ENCODE measurements at places on chromosomes 5 and 9.

DNA sequence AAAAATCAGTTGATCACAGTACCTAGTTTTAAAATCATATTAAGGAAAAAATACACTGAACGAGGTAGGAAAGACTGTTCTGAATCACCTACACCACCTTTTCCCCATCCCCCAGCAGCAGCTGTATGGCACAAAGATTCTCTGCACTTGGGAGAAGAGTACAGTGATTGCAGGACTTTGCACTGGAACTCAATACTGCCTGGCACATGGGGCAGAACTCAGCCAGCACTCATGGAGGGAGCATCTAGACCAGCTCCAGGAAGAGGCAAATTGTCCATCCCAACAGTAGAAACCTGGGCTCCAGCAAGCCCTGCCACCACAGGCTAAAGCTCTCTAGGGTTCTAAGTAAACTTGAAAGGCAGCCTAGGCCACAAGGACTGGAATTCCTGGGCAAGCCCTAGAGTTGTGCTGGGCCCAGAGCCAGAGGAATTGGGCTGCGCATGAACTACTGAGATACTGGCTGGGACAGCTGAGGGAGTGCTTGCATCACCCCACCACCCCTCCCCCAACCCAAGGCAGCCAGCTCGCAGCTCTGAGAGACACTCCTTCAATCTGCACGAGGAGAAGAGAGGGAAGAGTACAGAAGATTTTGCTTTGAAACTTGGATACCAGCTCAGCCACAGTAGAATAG is 654.4 kb upstream of the CDH6 start:
- peak; percentile 79 for DNase-seq

GRCh38 chr9:116102596-116102995 is 51.0 kb upstream of the PAPPA start:
- no peak for DNase-seq

DNA sequence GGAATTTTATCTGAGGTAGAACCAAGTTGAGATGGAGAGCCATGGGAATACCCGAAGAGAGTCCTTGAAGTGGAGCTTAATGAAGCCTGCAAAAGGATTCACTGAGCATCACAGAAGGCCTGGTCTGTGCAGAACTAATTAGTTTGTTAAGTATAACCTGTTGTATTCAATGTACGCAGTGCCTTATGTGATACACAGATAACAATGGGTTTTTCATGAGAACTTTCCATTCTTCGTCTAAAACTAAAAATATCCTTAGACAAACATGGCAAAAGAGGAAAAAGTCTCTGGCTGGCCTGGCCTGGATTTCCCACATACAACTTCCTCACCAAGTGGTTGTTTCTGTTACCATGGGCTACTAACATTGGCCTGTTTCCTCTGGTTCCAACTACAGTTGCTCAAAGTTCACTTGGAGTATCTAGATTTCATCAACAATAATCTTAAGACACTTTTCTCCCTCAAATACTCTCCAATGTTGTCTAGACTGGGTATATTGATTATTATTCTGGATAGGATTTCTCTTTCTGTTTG is 237.6 kb upstream of the ZNF462 start:
- DNase-seq: no peak

- no peak for DNase-seq
These were observed 15.5 kb downstream of the ADGRD2 start for GRCh38 chr9:124465736-124466135.

- DNase-seq: no peak
These were observed 6.3 kb downstream of the TYRP1 start for GRCh38 chr9:12699529-12699928.

DNA sequence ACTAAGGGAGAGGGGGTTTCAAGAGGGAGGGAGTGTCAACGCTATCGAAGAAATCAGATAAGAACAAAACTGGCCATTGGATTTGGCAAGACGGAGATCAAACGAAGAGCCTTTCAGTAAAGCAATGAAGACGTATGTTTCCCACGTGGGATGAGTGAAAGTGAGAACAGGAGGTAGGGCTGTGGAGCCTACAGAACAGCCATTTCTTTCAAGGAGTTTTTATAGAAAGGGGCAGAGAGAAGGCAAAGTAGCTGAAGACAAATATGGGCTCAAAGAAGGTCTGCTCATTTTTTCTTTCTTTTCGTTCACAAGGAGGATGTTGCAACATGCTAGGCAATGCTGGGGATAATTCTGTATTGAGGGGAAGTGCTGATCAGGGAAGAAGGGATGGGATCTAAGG is 98.3 kb downstream of the SUSD1 start:
- no peak for DNase-seq

GRCh38 chr5:179475208-179475751 is 75.1 kb upstream of the RUFY1 start:
- no peak for DNase-seq

DNA sequence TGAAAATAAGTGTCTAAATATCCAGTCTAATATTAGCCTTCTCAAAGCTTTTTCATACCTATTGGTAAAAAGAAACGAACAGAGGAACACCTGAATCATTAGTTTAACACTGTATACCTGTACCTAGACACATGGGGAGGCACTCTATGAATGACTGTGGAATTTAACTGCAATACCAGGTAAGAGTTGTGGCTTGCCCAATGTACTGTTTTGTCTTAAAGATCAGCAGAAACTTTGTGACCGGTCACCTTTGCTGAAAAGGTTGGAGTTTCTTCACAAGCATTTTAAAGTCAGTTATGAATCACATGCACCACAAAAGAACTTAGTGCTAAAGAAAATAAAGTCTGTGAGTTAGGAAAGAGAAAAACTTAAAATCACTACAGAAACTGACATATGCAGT is 2.4 kb downstream of the PGGT1B start:
- DNase-seq: no peak

DNA sequence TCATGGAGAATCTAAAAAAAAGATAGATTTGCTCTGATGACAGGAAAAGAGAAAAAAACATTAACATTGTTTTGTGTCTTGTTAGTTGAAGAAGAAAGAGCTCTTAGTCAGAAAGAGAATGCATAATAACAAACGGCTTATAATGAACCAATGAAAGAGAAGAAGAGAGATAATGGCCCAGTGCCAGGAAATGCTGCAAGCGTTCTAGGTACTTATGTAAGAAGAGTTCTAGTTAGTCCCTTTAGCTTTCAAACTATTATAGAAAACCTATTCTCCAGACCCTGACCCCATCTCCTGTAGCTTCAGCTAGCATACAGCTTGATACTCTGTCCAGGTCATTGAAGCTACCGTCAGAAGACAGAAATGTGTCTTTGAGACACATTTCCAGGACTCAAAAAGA is 70.2 kb downstream of the FBXL17 start:
- DNase-seq: no peak

- DNase-seq: no peak
These were observed 6.2 kb upstream of the F2R start for GRCh38 chr5:76709762-76710161.

- DNase-seq: no peak
These were observed 88.5 kb downstream of the SNX24 start for GRCh38 chr5:122933956-122934355.
